ENCODE measurements at places on chromosomes 11 and 22.

- DNase-seq: no peak
These were observed 74.3 kb downstream of the CECR2 start for GRCh38 chr22:17443405-17444203.

DNA sequence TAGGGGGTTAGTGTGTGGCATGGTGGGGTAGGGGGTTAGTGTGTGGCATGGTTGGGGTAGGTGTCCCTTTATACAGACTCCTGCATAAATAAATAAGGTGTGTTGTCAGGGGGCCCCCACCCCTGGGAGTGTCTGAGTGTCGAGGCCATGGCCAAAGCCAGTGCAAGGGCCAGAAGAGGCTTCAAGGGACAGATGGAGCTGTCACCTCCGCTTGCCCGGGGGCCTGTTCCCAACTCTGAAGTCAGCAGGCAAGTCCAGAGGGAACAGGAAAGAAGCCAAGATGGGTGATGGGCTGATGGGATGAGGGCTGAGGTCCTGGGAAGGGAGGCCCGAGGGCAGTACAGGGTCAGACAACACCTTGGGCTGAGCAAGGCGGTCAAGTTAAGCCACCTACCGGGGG, 997.8 kb downstream of the BRD1 start:
- DNase-seq: no peak

GRCh38 chr11:126475014-126475991, 119.8 kb downstream of the ST3GAL4 start:
- DNase-seq: no peak

DNA sequence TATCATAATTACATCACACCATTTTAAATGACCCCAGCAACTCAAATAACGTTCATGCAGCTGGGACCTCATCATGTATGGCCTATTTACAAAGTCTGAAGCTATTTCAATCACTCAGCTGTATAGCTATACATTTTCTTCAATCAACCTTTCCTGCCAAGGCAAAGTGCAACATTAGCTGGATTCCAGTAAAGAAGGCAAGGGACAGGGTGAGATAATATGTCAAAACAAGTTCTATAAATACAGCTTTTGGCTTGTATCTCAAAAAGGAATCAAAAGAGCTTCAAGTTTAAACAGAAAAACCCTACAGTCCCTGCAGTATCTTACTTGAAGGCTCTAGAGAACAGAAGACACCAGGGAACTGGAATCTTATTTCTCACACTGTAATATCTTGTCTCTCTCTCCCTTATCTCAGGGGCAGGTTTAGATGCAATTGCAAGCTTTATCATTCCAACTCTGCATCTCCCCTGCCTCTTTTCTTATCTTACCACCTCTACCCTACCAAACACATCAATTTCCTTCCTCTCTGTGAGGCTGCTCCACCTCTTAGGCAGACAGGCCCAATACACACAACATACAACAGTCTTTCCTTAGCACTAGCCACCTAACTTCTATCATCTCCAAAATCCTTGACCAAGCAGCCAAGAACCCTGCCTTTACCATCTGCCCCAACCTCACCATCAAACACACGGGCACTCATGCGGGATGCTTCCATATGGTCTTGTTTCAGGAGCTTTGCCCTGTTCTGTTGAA, 34.5 kb downstream of the CELF1 start:
- no peak for DNase-seq

DNA sequence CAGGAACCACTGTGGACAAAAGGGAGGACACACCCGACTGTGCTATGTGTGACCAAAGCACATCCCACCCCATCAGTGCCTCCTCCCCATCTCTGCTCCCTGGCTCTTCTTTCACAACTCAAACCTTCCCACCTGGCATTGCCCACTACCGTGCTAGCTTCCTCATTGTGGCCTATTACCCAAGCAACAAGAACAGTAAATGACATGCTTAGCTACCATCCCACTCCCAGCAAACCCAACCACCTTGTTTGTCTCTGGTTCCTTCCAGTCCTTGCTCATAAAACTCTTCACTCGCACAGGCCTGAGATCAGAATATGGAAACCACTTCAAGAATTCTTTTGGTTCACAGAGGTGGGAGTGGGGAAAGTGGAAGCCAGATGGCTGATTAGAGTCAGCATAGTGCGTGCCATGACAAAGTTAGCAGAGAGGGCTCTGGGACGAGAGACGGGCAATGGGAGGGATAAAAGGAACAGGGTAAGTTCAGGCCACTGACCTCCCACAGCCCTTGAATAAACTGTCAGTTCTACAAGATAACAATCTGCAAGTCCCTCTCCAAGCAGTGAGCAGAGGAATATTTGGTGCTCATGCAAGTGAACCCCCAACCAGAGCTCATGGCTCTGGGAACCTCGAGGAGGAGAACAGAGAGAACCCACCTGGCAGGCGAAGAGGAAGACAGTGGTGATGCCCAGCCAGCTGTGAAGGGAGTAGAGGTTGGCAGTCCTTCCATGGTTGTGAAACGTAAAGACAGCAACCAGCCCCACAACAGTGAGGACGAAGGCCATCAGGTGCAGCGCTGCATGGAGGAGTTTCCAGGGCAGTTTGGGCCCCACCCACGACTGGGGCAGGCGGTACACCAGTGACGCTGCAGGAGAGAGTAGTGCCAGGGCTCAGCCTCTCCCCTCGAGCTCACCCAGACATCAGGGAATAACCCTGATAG, 8.3 kb downstream of the CYB561A3 start:
- DNase-seq: no peak

DNA sequence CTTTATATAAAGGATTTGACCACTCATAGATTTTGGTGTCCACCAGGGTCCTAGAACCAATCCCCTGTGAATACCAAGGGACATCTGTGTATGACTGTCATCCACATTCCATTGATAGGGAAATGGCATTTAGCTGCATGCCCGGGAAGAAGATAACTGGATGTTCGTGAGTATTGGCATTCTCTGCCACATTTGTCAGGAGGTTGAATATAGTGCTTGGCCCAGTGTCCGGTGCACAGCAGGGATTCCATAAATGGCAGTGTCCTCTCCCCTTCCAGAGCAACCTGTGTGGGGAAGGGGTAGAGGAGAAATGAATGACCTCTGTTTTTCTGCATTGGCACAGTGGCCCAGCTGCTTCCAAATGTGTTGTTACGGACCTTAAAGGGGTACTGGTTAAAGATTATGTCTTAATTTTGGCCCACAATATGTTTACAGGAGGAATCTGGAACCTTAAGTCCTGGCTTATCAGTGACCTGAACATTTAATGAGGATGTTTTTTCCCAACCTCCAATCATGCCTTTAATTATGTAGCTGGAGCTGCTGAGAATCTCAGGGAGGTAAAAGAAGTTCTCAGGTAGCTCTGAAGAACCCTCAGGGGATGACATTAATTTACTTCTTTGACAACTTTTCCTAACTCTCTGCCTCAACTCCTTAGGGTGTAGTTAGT, 33.6 kb upstream of the OR4B1 start:
- DNase-seq: no peak

DNA sequence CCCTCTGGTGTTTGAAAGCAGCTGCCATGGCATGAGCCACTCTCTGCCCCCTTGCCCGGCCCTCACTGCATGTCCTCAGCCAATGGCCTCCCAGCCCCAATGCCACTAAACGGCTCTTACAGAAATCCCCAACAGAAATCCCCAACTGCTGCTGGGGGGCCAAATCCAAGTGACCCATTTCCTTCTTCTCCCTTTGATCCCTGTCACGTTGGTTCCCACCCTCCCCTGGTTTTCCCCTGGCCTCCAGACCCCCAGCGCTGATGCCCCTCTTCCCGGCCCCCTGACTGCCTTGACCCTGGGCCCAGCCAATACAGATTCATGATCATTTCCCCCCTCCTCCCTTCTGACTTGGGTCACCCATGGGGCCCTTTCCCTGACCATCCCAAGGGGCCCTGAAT, 30.9 kb downstream of the IGLL1 start:
- no peak for DNase-seq

DNA sequence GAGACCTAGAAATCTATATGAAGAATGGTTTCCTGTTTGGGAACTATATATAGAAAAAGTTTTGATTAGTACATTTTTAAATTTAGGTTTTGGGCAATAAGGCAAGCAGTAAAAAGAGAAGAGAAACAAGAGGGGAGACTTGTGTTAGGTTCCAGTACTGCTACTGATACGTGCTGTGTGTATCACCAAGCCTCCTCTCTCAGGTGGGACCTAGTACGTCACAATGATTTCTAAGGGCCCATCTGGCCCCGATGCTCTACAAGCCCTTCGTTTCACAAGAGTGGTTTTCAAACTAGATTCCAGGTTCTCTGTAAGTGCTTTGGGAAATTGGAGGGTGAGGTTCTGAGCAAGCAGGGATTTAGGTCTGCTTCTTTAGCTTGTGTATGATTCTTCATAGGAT, 39.2 kb downstream of the USP35 start:
- no peak for DNase-seq

Measured in CD4-positive, alpha-beta T cell treated with Interleukin-15 for 4 hours (primary cell).